Activated B cell treated with CpG ODN at 0.5 μM for 24 hours (primary cell): ENCODE measurements at places on chromosomes 11 and 22. TPM values are rescaled to one million over a fixed set of nuclear protein-coding genes. Genes with fewer than 3 reads are reported as not detected.

Gene IL10RA
- total RNA-seq: 303 and 350 TPM in 2 replicates

- DNase-seq: peak; percentile 66
- H3K27me3 ChIP-seq: no peaks in the 10 kb centered on the region
- H3K4me1 ChIP-seq: peaks cover 78% of the 10 kb centered on the region
- peak overlapping the region; percentile 94 for H3K27ac ChIP-seq
Observed at GRCh38 chr11:117189191-117189940, 9.8 kb upstream of the TAGLN start.

- peak; percentile 27 for DNase-seq
- H3K4me1 ChIP-seq: peaks cover 35% of the 10 kb centered on the region
- peak overlapping the region; percentile 95 for H3K4me3 ChIP-seq
- H3K27me3 ChIP-seq: no peaks in the 10 kb centered on the region
- peak overlapping the region; percentile 98 for H3K27ac ChIP-seq
Observed at GRCh38 chr22:41445129-41446056, 1.2 kb downstream of the TOB2 start.

DNA sequence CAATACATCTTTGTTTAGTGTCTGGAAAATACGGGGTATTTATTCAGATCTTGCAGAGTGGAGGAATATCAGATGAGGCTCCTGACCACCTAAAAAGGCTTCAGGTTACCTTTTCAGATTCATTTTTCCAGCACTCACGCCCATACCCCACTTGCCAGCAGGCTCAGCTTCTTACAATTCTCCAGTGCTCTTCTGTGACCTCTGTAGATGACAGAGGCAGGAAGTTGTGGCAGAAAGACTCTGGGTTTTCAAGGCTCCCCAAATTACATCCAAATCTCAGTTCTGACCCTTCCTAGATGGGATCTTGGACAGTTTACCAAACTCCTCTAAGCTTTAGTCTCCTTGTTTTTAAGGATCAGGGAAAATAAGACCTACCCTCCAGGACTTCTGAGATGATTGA is 61.1 kb downstream of the SYTL2 start:
- no peaks in the 10 kb centered on the region for H3K27me3 ChIP-seq
- H3K4me1 ChIP-seq: peaks cover 9% of the 10 kb centered on the region
- H3K27ac ChIP-seq: no peak overlapping the region

GRCh38 chr11:18364495-18365073 is 29.8 kb upstream of the LDHA start:
- H3K36me3 ChIP-seq: peaks cover 67% of the 10 kb centered on the region
- no peaks in the 10 kb centered on the region for H3K27me3 ChIP-seq
- DNase-seq: no peak
- no peaks in the 10 kb centered on the region for H3K4me1 ChIP-seq
- H3K4me3 ChIP-seq: no peak overlapping the region

GRCh38 chr11:19988598-19988997 is 171.7 kb downstream of the DBX1 start:
- H3K36me3 ChIP-seq: no peaks in the 10 kb centered on the region
- peaks cover 16% of the 10 kb centered on the region for H3K27me3 ChIP-seq
- DNase-seq: no peak
- no peak overlapping the region for H3K27ac ChIP-seq
- H3K4me1 ChIP-seq: peaks cover 9% of the 10 kb centered on the region

DNA sequence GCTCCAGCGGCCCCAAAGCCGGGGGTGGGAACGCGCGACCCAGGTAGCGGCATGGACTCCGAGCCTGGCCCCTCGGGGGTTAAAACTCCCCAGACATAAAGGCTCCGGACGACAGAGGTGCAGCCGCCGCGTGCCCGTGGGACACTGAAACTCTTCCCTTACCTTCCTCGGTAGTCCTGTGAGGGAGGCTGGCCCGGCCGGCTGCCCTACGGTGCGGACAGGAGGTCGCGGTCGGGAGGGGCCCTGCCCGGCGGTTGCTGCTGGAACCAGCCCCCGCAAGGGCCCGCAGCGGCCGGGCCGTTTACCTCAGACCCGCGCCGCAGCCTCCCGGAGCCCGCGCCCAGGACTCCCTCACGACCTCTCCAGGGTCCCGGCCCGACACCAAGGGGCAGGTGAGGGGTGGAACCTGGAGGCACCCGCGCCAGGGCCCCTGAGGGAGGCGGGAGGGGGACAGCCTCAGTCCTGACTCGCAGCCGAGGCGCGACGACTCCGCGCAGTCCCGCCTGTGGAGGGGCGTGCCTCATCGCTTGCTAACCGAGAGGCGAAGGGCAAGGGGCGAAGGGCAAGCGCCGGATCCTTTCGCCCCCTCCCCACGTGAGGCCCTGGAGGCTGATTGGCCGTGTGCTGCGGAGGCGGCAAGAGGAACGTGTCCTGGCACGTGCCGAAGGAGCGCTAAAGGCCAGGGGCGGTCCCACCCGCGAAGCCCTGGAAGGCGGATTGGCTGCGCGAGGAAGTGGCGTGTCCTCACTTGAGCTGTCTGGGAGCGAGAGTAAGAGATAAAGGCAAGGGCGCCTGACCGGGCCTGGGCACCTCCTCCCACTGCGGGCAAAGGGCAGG is at the start of gene UPB1:
UPB1 (plus strand) TSS at position 805 of the 837 bp plus-strand sequence. CDS start 72 bp downstream, outside the sequence.
- H3K27ac ChIP-seq: no peak within 1 kb of the TSS
- DNase-seq: no peak
- H3K4me1 ChIP-seq: no peaks in the 10 kb centered on the region

Gene OR8H2
- total RNA-seq: not detected in 2 replicates

Gene DDI1
- total RNA-seq: not detected in 2 replicates

- H3K4me3 ChIP-seq: no peak overlapping the region
- peaks cover 46% of the 10 kb centered on the region for H3K36me3 ChIP-seq
- no peak overlapping the region for H3K27ac ChIP-seq
- DNase-seq: no peak
Observed at GRCh38 chr11:33719587-33719986, 16.6 kb downstream of the CD59 start.

DNA sequence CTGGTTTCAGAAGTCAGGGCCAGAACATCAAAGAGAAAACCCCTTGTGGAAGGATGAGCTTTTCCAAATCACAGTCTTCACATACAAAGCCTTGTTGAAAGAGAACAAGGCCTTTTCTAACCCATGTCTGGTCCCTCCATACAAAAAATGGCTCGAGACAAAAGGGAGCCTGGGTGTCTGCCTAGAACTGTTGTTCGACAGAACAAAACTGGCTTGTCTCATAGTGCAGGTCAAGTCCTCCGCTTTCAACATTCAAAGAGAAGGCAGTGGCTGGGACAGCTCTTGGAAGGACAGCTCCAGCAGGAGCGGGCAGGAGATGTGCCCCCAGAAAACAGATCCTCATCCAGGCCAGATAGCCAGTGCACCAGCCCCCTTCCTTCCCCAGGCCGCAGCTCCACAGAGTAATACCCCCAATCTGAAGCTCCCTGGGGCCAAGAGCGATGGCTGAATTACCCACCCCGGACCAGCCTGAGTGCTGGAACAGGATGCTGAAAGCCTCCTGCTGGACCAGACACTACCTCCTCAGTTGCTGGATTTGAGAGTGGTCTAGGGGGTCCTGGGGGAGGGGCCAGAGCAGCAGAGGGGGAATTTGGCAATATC is 27.6 kb downstream of the USH1C start:
- no peak overlapping the region for H3K4me3 ChIP-seq
- no peak for DNase-seq
- H3K27ac ChIP-seq: no peak overlapping the region
- H3K27me3 ChIP-seq: peaks cover 20% of the 10 kb centered on the region

Gene TNNI2
- total RNA-seq: 1.0 and 1.5 TPM in 2 replicates

DNA sequence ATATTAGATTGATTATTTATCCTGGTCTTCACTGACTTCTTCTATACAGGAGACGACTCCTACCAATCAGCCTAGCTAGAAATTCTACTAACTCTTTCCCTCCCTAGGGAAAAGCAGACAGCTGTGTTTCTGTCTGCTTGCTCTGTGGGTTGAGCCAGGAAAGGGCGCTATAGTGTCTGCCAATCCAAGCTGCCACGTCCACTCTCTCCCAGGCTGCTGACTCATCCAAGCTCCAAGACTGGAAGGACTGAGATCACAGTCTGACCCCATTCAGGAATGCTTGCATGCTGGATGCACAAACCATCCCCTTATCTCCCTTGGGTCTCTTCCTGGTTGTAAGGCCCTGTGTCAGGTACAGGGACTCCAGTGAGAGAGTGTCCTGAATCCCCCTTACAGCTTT is 955.6 kb downstream of the OPCML start:
- no peaks in the 10 kb centered on the region for H3K4me1 ChIP-seq
- no peaks in the 10 kb centered on the region for H3K27me3 ChIP-seq
- H3K4me3 ChIP-seq: no peak overlapping the region
- no peaks in the 10 kb centered on the region for H3K36me3 ChIP-seq

- H3K27me3 ChIP-seq: no peaks in the 10 kb centered on the region
- no peak overlapping the region for H3K27ac ChIP-seq
- no peaks in the 10 kb centered on the region for H3K4me1 ChIP-seq
- H3K4me3 ChIP-seq: no peak overlapping the region
Observed at GRCh38 chr11:86918973-86919372, 36.2 kb downstream of the FZD4 start.

GRCh38 chr11:77345621-77346020 is 44.1 kb upstream of the GDPD4 start:
- DNase-seq: no peak
- no peak overlapping the region for H3K27ac ChIP-seq
- no peaks in the 10 kb centered on the region for H3K27me3 ChIP-seq
- no peak overlapping the region for H3K4me3 ChIP-seq
